ENCODE measurements at places on chromosomes 11 and 22.

- no peak for DNase-seq
Observed at GRCh38 chr11:99268886-99269285, 248.1 kb downstream of the CNTN5 start.

DNA sequence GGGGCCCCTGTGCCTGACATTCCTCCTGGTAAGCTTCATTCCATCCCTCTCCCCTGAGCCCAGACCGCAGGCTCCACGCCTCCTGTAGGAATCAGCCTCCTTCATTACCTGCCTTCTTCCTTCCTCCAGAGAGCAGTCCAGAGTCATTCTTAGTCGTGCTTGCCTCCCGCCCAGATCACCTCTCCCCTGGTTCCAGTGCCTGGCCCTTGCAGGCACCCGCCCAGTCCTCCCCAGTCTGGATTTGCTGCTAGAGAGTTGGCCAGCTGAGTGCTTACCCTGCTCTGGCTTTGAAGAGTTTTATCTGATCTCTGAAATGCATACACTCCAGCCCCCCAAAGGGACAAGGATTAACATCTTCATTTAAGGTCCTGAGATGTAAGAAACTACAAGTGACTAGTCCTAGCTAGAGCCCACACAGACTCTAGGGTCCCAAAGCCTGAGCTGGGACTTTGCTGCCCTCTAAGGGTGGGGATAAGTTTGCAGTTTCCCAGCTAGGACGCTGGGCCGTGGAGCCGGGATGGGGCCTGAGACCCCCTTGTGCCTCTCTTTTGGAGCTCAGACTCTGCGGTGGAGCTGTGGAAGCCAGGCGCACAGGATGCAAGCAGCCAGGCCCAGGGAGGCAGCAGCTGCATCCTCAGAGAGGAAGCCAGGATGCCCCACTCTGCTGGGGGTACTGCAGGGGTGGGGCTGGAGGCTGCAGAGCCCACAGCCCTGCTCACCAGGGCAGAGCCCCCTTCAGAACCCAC lies 1.6 kb downstream of the NR1H3 start:
- DNase-seq: no peak

GRCh38 chr11:83601914-83602527 lies 315.9 kb upstream of the CCDC90B start:
- no peak for DNase-seq

DNA sequence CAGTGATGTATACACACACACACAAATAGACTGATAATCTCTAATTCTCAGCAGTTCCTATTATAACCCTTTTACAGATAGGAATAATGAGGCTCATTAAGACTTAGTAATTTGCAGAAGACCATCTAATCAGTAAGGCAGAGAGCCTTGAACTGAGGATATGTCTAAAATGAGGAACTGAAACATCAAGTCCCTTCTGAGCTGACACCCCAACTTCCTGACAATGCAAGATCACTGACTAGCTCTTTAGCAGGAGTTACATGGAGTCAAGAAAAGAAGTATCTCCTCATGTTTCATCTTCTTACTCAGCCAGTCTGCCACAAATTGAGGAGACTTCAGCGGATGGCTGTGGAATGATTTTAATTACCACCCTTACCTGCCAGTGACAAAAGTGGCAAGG lies 193.0 kb downstream of the MSANTD4 start:
- DNase-seq: no peak

- DNase-seq: no peak
Observed at GRCh38 chr22:40218152-40218551, 40.4 kb downstream of the TNRC6B start.

DNA sequence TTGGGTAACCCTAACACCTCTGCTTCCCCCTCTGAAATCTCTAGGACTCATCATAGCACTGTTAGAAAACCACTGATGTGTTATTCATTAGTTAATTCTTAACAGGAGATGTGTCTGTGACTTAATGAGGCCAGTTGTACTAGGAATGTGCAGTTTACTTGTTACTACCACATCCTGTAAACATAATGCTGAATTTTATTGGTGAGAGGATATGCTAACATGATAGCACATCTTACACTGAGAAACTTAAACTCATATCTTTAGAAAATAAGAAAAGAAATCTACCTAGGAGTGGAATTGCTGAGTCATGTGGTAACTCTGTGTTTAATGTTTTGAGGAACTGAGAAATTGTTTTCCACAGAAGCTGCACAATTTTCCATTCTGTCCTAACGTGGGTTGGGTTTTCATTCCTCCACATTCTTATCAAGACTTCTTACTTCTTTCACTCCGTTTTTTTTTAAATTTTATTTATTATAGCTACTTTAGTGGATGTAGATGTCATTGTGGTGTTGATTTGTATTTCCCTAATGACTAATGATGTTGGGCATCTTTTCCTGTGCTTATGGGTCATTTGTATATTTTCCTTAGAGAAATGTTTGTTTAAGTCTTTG lies 33.7 kb downstream of the RNF121 start:
- DNase-seq: no peak

DNA sequence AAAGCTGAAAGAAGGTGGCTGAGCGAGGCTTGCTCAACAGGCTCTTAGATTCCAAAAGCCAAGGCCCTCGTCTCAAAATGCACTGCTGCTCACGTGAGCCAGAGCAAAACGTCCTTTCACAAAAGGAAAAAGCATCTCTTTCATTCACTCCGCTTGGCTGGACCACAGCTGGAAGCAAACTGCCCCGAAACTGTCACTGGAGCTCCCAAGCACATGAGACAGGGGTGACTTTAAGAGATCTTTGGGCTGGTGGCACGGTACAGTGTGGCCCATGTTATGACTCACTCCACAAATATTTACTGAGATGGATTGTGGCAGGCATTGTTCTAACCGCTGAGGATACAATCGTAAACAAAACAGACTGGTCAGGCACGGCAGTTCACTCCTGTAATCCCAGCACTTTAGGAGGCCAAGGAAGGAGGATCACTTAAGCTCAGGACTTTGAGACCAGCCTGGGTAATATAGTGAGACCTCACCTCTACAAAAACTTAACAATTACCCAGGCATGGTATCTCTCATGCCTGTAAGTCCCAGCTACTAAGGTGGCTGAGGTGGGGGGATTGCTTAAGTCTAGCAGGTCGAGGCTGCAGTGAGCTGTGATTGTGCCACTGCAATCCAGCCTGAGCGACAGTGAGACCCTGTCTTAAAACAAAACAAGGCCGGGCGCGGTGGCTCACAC lies 3.6 kb downstream of the PLA2G6 start:
- no peak for DNase-seq

GRCh38 chr11:77287615-77288273 lies 13.7 kb downstream of the GDPD4 start:
- no peak for DNase-seq

DNA sequence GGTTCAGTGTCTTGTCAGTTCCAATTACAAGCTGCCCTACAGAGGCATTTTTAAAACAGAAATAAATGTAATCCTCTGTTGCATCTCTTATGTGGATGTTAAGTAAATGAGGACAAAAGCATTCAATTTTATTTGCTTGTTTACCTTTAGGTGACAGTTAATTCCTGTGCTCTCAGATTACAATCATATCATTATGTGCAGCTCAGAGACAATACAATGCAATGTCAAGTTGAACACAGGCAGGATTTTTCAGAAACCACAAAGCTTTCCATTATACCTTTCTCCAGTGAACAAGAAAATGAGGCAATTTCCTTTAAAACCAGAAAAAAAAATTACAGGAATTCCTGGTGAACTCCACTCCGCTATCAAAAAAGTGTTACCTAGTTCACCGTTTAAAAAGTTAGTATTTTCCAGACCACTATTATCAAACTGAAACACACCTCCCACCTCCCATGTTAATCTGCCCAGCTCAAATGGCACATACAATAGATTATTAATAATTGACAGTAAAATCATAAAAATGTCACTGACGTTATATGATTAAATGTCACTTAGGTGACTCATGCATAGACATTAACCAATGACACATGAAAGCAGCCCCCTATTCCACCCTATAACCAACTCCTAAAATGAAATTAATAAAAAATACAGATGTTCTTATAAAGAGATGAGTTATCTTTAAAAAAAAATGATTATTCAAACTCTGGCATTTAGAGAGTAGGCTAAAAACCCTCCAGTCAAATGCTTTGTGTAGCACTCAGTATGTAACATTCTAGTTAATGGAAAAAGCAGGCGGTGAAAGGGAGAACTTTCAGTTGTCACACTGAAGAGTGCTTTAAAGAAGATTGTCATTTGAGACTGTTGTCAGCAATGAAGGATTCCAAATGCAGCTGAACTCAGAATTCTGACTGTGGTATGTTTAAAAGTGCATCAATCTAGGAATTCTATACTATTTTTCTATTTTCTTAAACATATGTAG lies 98.6 kb downstream of the MUC15 start:
- DNase-seq: no peak

- no peak for DNase-seq
Observed at GRCh38 chr11:118996926-118997626, 862 bp upstream of the CENATAC start.

- DNase-seq: peak; percentile 48
Observed at GRCh38 chr11:17352950-17353820, 1.6 kb downstream of the NCR3LG1 start.

DNA sequence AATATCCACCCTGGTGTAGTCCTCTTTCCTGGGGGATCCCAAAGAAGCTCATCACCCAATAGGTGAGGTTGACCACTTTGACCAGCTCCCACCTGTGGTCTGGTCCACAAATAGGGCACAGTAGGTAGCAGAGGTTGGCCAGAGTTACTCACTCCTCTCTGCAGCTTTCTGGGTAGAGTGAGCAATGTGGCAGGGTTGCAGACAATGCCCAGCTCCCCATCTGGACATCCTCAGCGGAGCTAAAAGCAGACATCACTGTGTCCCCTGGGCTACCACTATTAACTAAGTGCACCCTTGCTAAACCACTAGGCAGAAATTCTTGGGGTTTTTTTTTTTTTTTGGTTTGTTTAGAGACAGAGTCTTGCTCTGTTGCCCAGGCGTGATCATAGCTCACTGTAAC lies 48.4 kb upstream of the TP53I11 start:
- no peak for DNase-seq

- no peak for DNase-seq
Observed at GRCh38 chr22:44838316-44839016, 86.1 kb downstream of the ARHGAP8 start.

DNA sequence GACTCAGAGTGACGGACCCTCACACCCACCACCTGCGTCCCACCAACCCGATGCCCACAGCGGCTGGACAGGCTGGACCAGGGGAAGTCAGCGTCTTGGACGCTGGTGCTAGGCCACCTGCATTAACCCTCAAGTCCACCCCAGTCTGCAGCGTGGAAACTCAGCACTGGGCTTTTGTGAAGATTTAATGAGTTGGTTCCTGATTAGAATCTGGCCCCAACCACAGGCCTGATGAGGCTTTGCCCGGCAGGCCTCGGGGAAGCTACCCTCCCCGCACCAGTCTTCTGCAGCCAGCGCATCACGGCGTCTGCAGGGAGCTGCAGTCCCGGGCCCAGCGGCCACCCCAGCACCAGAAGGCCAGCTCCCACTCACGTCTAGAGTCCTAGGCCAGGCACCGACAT lies 101.0 kb downstream of the BRD1 start:
- DNase-seq: no peak

- DNase-seq: no peak
Observed at GRCh38 chr11:100684101-100685065, 2.7 kb upstream of the ARHGAP42 start.

DNA sequence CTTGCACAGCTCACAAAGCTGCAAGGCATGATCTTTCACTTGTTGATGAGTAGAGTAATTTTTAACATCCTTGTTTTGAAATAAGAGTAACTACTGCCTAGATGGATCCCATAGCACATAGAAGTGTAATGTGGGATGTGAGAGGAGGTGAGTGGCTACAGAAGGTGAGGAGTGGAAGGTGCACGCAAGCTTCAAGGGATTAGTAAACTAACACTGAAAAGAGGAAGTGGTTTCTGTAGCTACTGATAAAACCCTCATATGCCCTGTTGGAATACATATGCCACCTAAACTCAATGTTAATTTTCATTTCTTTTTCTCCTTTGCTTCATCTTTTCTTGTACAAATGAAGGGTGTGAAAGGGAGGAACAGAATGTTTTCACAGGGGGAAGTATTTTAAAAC lies 22.0 kb upstream of the CTSC start:
- no peak for DNase-seq

- no peak for DNase-seq
Observed at GRCh38 chr22:49594078-49594477, 233.6 kb downstream of the BRD1 start.

DNA sequence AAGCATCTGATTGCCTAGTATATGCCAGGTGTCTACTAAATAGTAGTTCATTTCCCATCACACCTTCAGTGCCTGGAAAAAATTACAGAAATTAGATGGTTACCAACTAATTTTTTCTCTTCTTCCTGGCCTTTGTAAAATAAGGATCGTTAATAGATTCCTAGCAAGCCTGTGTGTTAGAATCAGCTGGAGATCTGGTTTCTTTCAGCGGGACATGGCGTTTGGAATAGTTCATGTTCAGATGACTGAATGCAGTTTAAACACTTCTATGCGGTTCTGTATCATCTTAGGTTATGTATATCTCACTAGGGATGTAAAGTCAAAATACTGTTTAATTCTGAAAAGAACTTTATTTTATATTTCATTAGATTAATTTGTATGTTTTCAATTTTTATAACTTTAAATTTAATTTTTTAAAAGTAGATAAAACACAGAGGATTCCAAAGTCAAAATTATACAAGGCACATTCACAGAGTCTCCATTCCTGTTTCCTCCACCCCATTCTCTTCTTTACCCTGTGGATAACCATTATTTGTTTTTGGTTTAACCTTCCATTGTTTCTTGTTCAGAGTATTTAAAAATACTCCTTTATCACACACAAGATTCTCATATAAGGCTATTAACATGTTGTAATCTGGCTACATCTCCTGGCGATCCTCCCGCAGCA lies 132.8 kb downstream of the ATXN10 start:
- no peak for DNase-seq

DNA sequence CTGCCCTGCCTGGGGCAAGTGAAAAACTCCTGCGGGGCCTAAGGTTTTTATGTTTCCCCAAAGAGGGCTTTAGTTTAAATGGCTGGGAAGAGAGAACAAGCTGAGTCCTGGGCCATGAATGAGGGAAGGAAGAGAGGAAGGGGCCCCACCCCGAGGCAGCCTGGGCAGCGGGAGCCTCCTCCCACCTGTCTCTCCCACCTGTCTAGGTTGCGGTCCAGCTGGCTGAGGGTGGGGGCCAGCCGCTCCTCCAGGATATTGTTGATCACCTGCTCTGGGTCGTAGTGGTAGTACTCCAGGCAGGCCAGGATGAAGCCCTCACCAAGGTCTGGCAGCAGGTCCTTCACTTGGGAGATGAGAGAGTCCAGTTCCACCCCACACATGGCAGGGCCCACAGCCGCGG lies 34.6 kb downstream of the UQCR10 start:
- DNase-seq: no peak

GRCh38 chr11:21582791-21583190 lies 610.1 kb upstream of the ANO5 start:
- DNase-seq: no peak

- no peak for DNase-seq
Observed at GRCh38 chr11:106092446-106092845, 15.0 kb downstream of the AASDHPPT start.
